AG04450 (cell line): ENCODE measurements at places on chromosomes 3 and 15.

DNA sequence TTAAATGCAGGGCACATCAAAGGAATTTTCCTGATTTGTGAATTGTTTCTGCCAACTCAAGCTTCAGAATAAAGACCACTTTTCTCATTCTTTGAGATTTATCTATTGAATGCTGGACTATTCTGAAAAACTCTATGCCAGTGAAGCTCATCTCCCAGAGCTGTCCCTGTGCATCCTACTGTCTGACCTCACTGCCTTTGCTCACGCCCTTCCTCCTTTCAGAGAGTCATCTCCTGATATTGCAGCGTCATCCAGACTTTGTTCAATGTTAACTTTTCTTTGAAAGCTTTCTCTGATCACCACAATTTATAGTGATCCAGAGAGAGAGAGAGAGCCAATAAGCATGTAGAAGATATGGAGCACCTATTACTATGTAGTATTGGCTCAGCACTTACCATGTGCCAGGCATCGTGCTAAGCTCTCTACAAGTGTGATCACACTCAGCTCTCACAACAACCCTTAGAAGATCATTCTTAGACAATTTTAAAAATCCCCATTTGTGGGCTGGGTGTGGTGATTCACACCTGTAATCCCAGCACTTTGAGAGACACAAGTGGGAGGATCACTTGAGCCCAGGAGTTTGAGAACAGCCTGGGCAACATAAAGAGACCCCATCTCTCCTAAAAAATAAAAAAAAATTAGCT lies 30.2 kb upstream of the TLE3 start:
- DNase-seq: no peak

DNA sequence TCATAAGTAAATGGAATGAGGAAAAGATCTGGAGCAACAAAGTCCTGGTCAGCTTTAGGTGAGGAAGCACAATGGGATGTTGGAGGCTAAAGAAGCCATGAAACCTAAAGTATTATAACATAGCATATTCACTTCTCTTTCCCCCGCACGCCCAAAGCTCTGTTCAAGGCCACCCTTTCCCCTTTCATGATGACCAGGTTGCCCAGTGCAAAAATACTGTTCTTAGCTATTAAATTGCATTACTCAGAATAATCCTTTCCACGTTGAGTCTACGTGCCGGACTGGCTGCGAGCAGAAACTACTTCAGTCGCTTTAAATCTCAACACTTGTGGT lies 589 bp upstream of the MAPKBP1 start:
- DNase-seq: no peak

- DNase-seq: no peak
These were observed 137.6 kb downstream of the SI start for GRCh38 chr3:164940745-164941144.

DNA sequence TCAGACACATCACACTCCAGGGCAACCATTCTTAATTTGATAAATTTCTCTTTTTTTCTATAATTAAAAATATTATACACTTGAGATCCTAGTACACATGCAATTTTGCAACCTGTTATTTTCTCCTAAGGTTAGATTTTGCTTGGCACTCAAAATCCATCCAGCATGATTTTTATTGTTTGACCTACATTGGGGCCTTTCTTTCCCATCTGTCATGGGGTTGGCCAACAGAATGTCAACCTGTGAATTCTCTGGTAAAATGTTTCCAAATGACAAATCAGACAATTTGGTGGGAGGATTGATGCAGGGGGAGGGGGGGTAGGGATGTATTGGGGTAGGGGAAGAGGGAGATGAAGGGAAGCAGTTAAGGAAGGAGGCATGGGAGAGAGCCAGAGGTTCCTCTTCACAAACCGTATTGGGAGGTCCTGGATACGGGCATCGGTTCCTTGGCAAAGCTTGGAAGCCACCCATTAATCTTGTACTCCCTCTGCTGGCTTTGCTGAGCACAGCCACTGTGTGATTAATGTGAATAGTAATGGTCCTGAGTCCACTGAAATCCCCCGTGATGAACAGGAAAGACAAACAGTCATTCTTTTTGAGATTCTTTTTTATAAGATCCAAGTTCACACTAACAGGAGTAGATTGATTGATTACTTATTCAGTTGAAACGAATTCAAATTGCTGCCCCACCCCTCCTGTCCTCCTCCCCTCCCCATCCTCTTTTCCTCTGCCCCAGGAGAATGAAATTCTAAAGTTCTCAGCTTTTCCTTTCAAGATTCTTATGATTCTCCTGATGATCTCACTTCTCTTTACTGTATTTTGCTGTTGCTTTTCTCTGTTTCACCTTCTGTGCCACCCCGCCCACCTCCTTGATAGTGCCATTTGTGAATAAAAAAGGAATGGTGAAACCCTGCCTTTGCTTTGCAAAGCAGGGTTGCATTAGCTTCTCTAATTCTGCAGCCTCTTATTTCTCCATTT lies 82.2 kb upstream of the SLC25A26 start:
- DNase-seq: no peak

DNA sequence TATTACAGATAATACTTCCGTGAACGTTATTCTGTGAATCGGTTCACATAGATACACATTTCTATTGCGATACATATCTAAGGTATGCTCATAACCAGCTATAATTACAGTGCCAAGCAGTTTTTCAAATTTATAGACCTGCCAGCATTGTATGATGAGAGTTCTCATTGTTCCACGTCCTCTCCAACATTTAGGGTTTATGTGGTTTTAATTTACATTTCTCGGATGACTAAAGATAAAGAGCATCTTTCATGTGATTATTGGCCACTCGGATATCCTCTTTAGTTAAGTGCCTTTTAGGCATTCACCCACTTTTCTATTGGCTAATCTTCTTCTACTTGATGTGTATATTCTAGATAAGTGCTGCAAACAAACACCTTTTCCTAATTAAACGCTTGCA lies 134.7 kb upstream of the CCDC54 start:
- no peak for DNase-seq

GRCh38 chr3:40660554-40660953 lies 135.8 kb downstream of the ZNF621 start:
- DNase-seq: no peak
